PC-9 (cell line): ENCODE measurements at places on chromosomes 1 and 21. TPM values are rescaled to one million over a fixed set of nuclear protein-coding genes. Genes with fewer than 3 reads are reported as not detected.

GRCh38 chr1:13482600-13482999, 31.2 kb downstream of the LRRC38 start:
- no peak for DNase-seq

DNA sequence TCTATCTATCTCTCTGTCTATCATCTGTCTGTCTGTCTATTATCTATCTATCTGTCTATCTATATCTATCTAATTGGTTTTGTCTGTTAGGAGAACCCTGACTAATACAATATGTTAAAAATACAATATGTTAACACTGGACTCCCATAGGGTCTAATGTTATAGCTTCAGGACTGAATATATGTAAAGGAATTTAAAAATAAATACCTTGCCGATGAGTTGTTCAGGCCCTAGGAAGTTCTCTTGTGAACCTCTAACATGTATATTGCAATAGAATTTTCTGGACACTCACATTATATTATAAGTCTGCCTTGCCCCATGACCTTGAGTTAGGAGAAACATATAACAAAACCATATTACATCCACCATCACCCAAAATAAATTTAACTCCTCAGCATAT, 900.6 kb downstream of the NCAM2 start:
- DNase-seq = no peak

DNA sequence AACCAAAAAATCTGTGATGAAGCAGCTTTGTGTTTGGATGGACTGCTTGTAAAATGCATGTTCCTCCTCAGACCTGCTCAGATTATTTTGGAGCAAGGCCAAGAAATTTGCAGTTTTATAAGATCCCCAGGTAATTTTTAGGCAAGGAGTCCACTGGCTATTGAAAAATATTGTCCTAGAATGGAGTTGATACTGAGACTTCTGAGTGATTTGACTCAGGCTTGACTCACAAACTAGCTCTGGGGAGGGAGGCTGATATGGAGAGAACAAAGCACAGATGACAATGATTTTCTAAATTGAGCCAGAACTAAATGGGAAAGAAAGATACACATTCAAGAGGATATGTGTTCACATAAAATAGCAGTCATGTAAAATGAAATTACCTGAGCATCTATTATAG, 36.7 kb downstream of the AGL start:
- no peak for DNase-seq

DNA sequence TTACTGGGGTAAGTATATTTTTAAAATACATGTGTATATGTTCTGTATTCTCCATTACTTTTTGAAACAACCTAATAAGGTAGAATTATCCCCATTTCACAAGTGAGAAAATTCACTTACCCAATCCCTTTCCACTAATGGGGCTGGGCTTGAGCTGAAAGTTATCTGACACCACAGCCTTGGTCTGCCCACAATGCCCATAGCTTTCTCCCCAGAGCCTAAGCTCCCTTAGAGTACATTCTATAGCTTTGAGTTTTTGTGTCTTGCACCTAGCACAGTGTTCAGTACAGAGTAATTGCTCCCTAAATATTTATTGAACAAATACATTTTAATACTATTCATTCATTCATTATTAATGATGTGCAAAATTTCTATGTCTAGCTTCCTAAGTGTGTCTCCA, 152.7 kb upstream of the RUNX1 start:
- no peak for DNase-seq

GRCh38 chr1:201945863-201946223, 505 bp downstream of the LMOD1 start:
- no peak for DNase-seq

- no peak for DNase-seq
Measured at GRCh38 chr1:219247441-219247840, 73.8 kb downstream of the LYPLAL1 start.

GRCh38 chr1:157156058-157156541, 17.9 kb upstream of the ETV3 start:
- peak; percentile 76 for DNase-seq

DNA sequence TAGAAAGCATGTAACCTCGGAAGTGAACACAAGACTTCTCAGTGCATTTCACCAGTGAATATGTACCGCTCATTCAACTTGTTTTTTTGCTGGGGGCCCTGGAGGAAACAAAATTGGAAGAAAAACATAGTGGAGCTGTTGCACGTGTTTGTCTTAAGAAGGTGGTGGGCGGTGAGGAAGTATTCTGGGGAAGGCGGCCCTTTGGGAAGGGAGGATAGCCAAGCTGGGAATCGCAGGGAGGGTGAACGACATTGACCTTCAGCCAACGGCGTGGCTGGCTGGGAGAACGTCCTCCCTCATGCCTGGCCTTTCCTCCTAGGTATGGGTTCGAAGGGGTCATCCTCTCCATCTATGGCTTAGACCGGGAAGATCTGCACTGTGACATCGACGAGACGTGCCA, 19.4 kb downstream of the TFF3 start:
- DNase-seq = no peak

DNA sequence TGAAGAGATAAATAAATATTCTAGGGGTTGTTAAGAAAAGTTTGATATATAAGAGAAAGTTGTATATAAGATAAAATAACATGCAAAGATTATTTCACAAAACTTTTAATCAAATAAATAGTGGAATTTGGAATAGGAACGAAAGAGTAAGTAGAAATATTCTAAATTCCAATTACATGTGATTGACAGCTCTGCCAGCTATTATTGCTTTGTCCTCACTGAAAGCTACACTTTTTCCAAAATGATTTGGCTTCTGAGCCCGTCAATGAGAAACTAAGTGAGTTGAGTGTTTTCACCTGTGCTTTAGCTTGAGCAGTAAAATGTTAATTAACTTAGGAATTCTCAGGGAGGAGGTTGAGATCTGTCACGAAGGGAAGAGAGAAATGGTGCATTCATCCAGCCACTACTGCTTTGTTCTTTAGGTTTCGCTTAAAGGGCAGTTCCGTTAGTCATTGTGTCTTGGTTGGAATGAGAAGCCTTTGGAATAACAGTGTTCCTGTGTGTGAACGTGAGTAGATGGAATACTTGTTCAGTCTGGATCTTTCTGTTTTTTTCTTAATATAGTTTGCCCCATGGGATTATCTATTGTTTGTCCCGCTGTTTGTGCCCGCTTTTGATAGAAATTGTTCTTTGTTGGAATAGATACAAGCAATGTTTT, 63.3 kb upstream of the CR1L start:
- no peak for DNase-seq

- no peak for DNase-seq
Measured at GRCh38 chr1:109193653-109194590, 19.8 kb upstream of the SARS1 start.

OR2M7 gene
- not detected in 2 replicates for total RNA-seq

KRTCAP2 gene
- total RNA-seq = 112 and 156 TPM in 2 replicates

B3GALT2 gene
- not detected in 2 replicates for total RNA-seq

DDI2 gene
- total RNA-seq = 36.1 and 38.0 TPM in 2 replicates

CR1L gene
- total RNA-seq = not detected in 2 replicates
